ENCODE measurements at places on chromosomes 3 and 15.

GRCh38 chr15:62777671-62778070, 264.9 kb upstream of the TPM1 start:
- DNase-seq = no peak

DNA sequence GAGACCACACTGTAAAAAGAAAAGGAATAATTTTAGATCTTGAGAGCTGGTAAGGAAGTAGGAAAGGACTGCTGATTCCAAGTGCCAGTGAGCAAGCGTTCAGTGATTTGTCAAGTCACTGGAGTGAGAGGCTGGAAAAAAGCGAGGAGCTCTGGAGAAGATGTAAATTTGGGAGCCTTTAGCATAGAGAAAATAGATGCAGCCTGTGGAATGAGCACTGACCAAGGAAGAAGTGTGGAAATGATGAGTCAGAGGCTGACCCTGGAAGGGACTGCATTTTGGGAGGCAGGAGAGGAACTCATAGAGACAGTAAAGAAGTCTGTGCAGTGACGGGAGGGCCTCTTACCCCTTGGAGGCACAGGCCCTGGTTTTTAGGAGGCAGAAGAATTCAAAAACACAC, 17.1 kb upstream of the ABTB1 start:
- DNase-seq = no peak

GRCh38 chr3:119609301-119609700, 11.6 kb downstream of the PLA1A start:
- DNase-seq = no peak

DNA sequence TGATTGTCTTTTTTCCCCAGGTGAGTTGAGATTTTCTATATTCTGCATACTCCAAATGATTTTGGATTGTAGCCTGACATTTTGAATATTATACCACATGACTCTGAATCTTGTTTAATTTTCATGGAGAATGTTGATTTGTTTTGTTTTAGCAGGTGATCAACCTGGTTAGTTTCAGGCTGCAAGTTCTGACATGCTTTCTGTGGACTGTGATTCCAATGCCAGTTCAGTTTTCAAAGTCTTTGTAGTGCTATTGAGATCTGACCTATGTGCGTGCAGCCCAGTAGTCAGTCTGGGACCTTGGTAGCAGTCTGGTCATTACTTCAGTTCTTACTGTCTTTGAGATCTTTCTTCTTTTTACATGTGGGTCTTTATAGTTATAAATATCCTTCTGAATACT, 18.6 kb upstream of the MTMR10 start:
- DNase-seq = no peak

GRCh38 chr15:97259943-97260342, 700.6 kb upstream of the ARRDC4 start:
- no peak for DNase-seq

DNA sequence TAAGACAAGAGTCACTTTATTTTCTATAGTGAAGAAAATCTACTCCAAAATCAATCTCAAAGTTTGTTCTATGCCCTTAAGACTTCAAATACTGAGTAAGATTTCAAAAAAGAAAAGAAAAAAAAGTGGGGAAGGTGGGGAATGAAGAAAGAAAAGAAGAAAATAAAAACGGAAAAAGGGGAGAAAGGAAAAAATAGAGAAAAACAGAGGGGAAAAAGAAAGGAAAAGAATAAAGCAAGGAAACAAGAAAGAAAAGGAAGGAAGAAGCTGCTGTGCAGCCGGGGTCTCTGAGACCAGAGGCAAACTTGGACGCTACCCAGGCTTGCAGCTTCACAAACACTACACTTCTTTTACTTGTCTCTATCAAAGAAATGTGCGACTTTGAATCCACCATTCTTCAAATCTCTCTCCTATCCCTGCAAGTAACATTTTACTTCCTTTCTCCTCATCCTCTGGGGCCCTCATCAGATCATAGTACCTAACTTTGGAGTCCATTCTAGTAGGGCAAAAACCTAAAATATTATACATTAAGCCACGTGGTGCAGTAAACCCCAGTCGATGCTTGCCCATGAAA, 279.8 kb downstream of the FOXP1 start:
- no peak for DNase-seq

DNA sequence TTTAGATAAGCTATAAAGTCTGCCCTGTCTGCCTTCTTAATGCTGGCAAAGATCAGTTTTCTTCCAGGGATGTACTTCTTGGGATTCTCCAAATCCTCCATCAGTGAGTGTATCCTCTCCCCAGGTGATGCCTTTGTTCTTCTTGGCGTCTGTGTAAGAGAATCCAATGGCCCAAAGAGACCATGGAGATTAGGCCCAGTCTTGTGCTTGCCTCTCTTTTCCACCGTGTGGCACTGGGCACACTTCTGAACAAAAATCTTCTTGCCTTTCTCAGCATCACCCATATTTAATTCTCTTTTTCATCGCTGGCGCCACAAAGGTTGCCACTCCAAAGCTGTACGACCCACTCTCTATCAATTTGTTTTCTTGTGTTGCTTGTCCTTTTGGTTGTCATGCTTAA, 32.2 kb upstream of the TAMM41 start:
- DNase-seq = no peak

DNA sequence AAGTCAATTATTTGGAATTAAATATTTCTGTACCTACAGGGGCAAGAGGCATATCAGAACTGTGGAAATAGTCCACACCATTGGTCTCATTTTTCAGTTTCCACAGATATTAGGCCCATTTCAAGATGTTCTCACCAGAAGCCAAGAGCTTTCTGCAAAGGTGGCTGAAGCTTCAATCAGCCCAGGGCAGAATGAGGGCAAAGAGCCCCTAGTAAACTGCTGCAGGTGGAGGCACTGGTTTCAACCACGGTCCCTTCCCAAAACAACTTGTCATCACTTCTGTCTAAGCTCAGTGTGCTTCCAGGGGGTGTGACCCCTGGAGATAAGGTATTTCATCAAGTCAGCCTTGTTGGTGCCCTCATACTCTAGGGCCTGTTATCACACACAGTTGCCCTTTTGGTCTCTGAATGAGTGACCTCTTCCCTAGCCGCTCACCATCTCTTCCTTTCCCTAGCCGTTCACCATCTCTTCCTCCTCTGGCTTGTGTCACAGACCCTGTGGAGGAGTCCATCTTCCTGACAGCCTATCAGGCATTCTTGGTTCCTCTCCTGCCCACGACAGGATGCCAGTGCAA, 21.2 kb downstream of the IL17RD start:
- DNase-seq = no peak

DNA sequence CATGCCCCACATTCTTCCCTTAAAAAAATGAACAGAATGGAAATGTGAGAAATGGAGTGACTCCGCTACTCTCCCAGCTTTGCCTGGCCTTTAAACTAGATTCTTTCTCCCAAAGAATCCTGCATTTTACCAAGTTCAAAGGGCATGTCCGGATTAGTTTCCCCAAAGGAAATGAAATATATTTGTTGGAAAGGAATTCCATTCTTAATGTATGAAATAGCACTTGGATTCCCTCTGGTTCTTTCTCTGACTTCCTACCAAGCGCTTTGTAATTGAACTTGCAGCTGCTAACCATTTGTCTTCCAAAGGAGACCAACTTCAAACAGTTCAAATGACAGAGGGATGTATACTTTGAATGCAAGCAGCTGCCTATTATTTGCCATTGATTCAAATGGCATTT, 18.9 kb downstream of the MAP2K1 start:
- no peak for DNase-seq
